ENCODE measurements at places on chromosomes 11 and 22. TPM values are rescaled to one million over a fixed set of nuclear protein-coding genes. Genes with fewer than 3 reads are reported as not detected.
A peak's percentile ranks its signal among the peaks of the same experiment; 100 is the strongest.

Gene TSGA10IP
- total RNA-seq = not detected

DNA sequence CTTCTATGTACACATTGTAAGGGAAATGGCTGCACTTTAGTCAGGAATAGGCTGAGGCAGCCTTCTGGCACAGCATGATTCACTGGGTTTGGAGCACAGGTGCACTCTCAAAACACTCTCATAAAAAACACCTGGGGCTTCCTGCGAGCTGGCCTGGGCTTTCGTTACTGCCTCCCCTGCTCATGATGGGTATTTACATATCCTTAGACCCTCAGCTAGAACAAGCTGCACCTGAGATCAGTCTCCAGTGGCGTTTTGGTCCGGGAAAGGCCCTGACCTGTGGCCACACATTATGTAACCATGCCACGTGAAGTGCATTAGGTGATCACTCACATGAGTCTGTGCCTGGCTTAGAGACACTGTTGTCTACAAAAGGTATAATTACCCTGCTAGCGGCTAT is 321.7 kb downstream of the TMEM135 start:
- H3K4me3 ChIP-seq = no peak overlapping the region
- H3K27ac ChIP-seq = no peak overlapping the region
- H3K36me3 ChIP-seq = no peaks in the 10 kb centered on the region
- no peak for DNase-seq
- H3K27me3 ChIP-seq = no peaks in the 10 kb centered on the region
- no peaks in the 10 kb centered on the region for H3K4me1 ChIP-seq

GRCh38 chr11:79807506-79807905 is 366.7 kb upstream of the TENM4 start:
- no peaks in the 10 kb centered on the region for H3K27me3 ChIP-seq
- no peaks in the 10 kb centered on the region for H3K4me1 ChIP-seq
- no peak overlapping the region for H3K27ac ChIP-seq
- H3K4me3 ChIP-seq = no peak overlapping the region
- no peak for DNase-seq

DNA sequence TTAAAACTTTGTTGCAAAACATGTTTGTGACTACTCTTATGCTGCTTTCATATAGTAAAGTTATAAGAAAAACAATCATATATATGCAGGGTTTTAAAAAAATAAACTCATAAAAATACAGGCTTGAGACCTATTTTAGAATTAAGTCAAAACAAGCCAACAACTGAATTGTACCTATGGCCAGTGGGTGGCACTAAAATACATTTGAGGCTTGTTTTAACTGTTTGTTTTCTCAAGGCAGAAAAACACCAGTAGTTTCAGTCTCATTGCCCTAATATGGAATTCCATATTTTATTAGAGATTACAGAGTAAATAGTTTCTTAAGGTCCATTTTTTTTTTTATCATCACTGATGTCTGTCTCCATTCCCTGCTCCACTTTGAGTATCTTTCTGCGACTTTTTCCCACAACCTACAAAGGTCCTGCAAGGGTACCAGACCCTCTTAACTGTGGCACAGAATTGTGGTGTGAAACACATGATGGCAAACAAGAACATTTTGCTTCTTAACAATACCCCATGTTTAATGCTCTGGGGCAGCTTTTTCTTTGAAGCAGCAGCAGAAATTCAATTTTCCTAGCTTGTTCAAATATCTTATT is 8.5 kb upstream of the CCDC89 start:
- no peak overlapping the region for H3K27ac ChIP-seq
- no peak overlapping the region for H3K4me3 ChIP-seq
- no peaks in the 10 kb centered on the region for H3K27me3 ChIP-seq
- no peaks in the 10 kb centered on the region for H3K36me3 ChIP-seq
- DNase-seq = no peak
- H3K4me1 ChIP-seq = no peaks in the 10 kb centered on the region

GRCh38 chr11:132332521-132332920 is 962.1 kb downstream of the NTM start:
- no peak for DNase-seq
- no peaks in the 10 kb centered on the region for H3K36me3 ChIP-seq
- no peak overlapping the region for H3K27ac ChIP-seq
- no peaks in the 10 kb centered on the region for H3K27me3 ChIP-seq
- no peak overlapping the region for H3K4me3 ChIP-seq

GRCh38 chr11:61972672-61973475 is 5.4 kb upstream of the FTH1 start:
- no peak overlapping the region for H3K4me3 ChIP-seq
- H3K4me1 ChIP-seq = peaks cover 39% of the 10 kb centered on the region
- H3K27me3 ChIP-seq = no peaks in the 10 kb centered on the region
- H3K36me3 ChIP-seq = no peaks in the 10 kb centered on the region

- no peak overlapping the region for H3K27ac ChIP-seq
- peaks cover 3% of the 10 kb centered on the region for H3K36me3 ChIP-seq
Measured at GRCh38 chr11:61782841-61783240, 9.6 kb downstream of the TMEM258 start.

- DNase-seq = no peak
- H3K4me3 ChIP-seq = no peak overlapping the region
- no peaks in the 10 kb centered on the region for H3K36me3 ChIP-seq
- H3K27me3 ChIP-seq = no peaks in the 10 kb centered on the region
Measured at GRCh38 chr11:36534276-36534840, 24.3 kb upstream of the TRAF6 start.

DNA sequence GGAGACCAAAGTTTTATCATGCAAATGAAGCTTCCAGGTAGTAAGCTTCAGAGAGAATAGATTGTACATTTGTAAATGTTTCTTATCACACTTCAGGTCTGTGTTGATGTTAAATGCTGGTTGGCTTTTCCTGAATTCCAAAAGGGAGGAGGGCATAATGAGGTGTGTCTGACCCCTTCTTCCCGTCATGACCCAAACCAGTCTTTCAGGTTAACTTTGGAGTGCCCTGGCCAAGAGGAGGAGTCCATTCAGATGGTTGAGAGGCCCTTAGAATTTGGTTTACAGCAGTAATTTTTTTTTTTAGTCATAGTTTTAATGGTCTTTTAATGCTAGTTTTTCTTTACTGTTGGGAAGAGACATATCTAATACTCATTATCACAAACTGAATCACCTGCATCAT is 2.5 kb downstream of the OR6X1 start:
- no peak for DNase-seq
- no peaks in the 10 kb centered on the region for H3K4me1 ChIP-seq
- H3K27ac ChIP-seq = no peak overlapping the region
- H3K36me3 ChIP-seq = no peaks in the 10 kb centered on the region
- no peak overlapping the region for H3K4me3 ChIP-seq

GRCh38 chr11:102119997-102120396 is 9.8 kb downstream of the YAP1 start:
- H3K27me3 ChIP-seq = no peaks in the 10 kb centered on the region
- H3K36me3 ChIP-seq = no peaks in the 10 kb centered on the region
- H3K4me3 ChIP-seq = no peak overlapping the region
- peaks cover 9% of the 10 kb centered on the region for H3K4me1 ChIP-seq

DNA sequence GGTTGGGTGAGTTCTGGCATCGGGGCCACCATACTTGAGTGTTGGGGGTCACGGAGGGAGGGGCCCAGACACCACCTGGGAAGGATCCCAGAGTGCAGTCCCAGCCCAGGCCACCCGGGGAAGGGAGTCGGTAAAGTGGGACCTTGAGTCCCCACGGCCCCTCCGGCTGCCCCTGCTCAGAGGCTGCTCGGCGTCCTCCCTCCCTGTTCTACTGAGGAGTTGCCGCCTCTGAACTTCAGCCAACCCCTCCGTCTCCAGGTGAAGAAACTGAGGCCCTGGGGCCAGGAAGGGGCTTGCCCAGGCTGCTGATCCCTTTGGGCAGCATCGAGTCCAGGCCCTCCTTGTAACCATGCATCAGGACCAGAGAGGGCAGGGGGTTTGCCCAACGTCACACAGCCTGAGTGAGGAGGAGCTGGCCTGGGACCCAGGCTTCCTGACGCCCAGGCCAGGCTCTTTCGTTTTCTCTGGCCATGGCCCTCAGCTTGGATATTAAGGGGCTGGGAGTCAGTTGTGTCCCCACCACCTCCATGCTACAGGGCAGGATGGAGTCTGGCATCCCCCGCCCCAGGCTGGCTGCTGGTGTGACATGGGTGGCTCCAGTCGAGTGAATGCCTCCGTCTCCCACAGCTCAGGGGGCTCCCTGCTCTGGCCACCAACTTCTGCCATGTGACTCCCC is 1.3 kb downstream of the PARVG start:
- H3K27me3 ChIP-seq = no peaks in the 10 kb centered on the region
- H3K4me1 ChIP-seq = no peaks in the 10 kb centered on the region
- H3K36me3 ChIP-seq = no peaks in the 10 kb centered on the region
- H3K4me3 ChIP-seq = peak overlapping the region; percentile 23
- DNase-seq = no peak
- peak overlapping the region; percentile 60 for H3K27ac ChIP-seq

DNA sequence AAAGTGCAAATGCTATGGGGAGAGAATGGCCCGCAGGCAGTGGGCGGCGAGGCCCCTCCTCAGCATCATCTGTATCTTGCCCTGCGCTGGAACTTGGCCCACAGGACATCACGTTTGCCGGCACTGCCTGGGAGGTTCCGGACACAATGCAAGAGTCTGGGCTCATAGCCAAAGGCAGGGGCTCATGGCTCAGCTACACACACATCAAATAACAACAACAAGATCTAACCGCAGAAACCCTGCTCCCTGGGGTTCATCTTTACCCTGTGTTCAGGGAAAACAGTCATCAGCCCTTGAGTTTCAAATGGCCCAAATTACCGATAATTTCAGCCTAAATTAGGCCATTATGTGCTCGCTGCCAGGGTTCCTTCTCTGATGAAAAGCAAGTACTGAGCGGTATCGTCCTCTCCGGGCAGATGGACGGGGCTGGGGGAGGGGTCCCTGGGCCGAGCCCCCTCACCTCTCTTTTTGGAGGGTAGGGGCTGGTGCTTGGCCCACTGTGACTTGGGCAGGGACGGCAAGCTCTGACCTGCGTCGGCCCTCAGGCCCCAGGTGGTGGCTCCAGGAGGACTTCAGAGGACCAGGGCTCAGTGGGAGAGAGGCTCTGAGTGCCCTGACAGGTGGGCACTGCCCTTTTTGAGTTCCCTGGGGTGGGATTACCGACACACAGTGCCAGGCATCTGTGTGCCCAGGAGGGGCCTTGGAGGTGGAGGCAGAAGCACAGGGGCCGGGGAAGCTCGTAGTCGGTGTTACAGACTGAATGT is 25.0 kb upstream of the GAL start:
- H3K27me3 ChIP-seq = no peaks in the 10 kb centered on the region
- H3K4me1 ChIP-seq = no peaks in the 10 kb centered on the region
- H3K27ac ChIP-seq = no peak overlapping the region
- no peaks in the 10 kb centered on the region for H3K36me3 ChIP-seq
